ENCODE measurements at places on chromosomes 1 and 21.

DNA sequence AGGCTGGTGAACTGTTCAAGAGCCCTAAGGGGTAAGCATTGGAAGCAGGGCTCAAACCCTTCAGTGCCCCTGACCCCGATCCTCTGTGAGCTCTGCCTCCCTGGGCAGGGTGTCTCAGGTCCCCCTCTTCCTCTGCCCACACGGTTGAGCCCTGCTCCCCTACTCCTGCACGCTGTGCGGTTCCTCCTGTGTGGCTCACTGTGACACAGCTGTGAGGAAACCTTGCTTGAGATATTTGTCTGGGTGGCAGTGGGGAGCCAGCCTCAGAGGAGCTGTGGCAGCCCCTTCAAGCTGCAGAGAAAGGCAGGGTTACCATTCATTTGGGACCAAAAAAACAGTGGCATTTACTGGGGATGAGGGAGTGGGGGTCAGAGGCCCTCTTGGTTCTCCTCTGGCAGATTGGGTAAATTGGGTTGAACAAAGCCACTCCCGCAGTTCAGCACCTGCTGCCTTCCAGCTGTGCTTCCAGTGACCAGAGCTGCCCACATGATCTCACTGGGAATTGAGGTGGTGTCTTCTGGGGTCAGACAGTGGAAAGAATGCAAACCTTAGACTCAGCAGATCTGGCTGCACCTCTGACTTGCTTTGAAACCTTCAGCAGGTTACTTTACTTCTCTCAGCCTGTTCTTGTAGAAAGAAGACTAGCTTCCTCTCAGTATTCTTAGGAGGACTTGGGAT is 60.6 kb upstream of the CD1D start:
- no peak for ATAC-seq

DNA sequence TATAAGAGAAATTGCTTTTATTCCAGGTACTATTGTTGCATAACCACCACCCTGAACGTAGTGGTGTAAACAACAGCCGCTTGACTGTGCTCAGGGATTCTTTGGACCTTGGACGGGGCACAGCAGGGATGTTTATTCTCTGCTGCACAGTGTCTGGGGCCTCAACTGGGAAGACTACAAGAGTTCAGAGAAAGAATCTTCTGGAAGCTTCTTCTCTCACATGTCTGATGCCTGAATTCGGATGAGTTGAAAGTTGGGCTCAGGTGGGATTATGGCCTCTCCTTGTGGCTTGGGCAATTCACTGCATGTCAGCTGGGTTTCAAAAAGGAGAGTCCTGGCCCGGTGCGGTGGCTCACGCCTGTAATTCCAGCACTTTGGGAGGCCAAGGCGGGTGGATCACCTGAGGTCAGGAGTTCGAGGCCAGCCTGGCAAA is 19.0 kb upstream of the SSBP3 start:
- no peak for ATAC-seq

- no peak for ATAC-seq
These were observed 131.0 kb upstream of the C1orf105 start for GRCh38 chr1:172289448-172289847.

DNA sequence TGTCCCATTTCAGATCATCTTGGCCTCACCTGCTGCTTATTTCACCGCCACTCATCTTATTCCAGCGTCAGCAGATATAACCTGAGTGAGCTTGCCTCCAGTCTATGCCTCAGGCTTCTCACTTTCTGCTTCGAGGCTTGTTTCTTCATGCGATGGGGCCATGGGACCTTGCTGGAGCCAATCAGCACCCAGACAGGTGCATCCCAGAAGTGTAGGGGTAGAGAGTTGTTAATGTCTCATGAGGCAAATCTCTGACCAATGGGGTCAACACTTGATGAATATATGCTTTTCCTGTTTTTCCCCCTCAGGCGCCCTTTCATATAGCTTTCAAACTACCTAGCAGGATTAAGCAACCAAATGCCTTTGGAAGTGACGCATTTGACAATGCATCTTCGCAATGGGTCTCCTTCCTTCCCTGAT is 935 bp upstream of the YIPF1 start:
- ATAC-seq = peak; percentile 21

- no peak for ATAC-seq
These were observed 685.0 kb downstream of the ADGRL2 start for GRCh38 chr1:82485591-82486369.

DNA sequence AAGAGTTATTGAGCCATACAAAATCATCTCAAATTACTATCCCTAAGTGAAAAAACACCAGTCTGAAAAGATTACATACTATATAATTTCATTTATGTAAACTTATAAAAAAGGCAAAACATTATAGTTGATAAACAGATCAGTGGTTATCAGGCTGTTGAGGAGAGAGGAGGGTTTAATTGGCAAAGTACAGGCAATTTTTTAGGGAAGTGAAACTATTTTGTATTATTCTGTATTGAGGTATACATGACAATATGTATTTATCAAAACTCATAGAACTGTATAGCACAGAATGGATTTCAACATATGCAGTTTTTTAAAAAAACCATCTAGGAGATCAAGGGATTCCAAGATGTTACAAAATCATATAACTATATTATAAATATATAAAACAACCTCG is 403.7 kb downstream of the LTN1 start:
- ATAC-seq = no peak

- ATAC-seq = no peak
These were observed 34.7 kb upstream of the SNX27 start for GRCh38 chr1:151577173-151577572.

GRCh38 chr1:204380293-204380831 is 20.6 kb upstream of the PLEKHA6 start:
- ATAC-seq = no peak

- ATAC-seq = no peak
These were observed 106.7 kb downstream of the DPYD start for GRCh38 chr1:97814121-97814520.

GRCh38 chr1:167442142-167442848 is 76.0 kb downstream of the CD247 start:
- peak; percentile 96 for ATAC-seq

DNA sequence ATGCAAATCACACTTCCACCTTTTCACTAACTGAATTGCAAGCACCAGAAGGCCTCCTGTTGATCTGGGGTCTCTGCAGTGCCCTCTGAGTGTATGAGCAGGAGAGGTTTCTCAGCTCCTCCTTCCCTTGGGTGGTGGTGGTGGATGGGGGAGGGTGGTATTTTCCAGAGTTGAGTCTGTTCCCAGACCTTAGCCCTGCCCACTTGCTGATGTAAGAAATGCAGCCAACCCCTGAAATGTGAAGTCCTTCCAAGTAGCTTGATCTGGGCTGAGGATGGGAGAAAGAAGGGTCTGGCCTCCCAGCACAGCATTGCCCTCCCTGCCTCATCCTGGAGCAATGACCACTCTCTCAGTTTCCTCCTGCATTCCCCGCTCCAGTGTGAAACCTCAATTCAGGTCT is 6.3 kb upstream of the FOXD2 start:
- no peak for ATAC-seq

Data from activated T-helper 17 cell treated with anti-CD3 and anti-CD28 coated beads, Interleukin-2, amount 50 U/mL, for 72 hours (primary cell).